ENCODE measurements at places on chromosomes 6 and 20.

DNA sequence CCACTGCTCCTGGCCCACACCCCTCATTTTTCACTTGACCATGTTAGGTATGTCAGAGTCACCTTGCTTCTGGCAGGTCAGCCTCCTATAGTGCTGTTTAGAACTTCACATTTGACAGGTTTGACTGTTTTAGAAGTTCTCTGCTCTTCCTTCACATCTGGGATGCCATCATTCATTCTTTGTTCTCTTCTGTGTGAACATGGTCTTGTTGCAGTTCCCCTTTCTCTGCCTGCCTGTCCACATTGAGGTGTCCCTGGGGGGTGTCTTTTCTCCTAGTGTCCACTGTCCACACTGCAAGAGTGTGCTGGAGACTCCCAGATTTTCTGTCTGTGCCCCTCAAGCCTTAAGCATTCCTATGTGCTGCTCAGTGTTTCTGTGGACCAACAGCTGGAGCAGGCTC, 89.5 kb downstream of the JARID2 start:
- DNase-seq: no peak

GRCh38 chr20:20289331-20289730, 78.6 kb upstream of the INSM1 start:
- no peak for DNase-seq

- DNase-seq: no peak
Observed at GRCh38 chr6:157193443-157193996, 129.8 kb downstream of the TMEM242 start.

- peak; percentile 35 for DNase-seq
Observed at GRCh38 chr20:62219992-62220665, at the start of gene HRH3. HRH3 (minus strand) TSS chr20:62220278; CDS start chr20:62219970, 308 bp downstream.

- no peak for DNase-seq
Observed at GRCh38 chr6:156029286-156029985, 573.8 kb upstream of the NOX3 start.

- no peak for DNase-seq
Observed at GRCh38 chr6:33759887-33760629, 13.4 kb upstream of the IP6K3 start.

GRCh38 chr6:130129762-130130246, 92.9 kb downstream of the SAMD3 start:
- DNase-seq: no peak
